ENCODE measurements at places on chromosomes 3 and 15.

DNA sequence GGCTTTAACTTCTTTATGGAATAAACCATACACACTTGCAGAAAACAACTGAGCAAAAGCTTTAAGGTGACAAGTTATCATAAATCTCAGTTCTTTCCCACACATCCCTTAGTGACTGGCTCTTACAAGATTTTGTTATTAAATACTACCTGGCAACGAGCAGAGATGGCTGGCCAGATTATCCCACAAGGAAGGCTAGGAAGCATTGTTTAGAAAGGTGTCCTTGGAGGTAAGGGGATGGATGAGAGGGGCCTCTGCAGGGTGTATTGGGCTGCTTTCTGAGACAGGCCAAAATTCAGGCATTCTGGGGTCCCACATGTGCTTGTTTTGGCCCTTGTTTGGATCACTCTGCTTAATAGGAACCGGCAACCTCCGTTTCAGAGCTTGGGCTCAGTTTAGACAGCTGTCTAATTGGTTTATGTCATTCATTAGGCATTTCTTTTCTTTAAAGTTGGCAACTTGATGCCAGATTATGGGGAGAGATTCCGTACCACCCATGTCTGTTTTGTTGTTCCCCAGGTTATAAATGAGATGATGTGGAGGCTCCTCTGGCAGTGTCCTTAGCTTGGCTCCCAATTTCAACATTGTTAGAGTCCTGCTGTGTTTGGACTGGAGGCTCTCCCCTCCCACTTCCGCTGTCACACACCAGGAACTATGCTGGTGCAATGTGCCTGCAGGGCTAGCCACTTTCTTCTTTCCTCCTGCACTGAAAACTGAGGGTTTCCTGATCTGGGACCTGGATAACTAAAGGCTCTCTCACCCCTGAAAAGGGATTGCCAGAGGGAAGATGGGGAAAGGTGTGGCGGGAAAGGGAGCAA lies 121.1 kb downstream of the TPRG1 start:
- no peak for DNase-seq

GRCh38 chr3:106299300-106300098 lies 430.7 kb upstream of the CBLB start:
- DNase-seq = peak; percentile 35

GRCh38 chr3:71010726-71011455 lies 572.6 kb downstream of the FOXP1 start:
- DNase-seq = peak; percentile 78

DNA sequence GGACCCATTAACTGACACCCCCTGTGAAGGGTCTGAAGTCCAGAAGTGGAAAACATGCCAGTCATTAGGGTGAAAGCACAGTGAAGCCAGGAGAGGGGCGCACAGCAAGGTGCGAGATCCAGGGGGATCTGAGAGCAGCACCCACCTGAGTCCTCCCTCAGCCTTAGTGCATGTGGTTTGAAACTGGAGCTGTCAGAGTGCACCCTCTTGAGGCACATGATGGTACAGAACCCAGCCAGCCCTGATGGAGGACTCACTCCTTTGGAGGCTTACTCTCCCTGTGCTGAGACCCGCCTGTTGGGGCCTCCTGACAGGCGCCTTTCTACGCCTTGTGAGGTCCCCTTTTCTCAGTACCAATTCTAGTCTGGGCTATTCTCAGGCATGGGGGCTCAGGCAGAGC lies 77.8 kb downstream of the IL20RB start:
- no peak for DNase-seq

GRCh38 chr3:33940149-33940548 lies 141.7 kb downstream of the PDCD6IP start:
- DNase-seq = no peak

GRCh38 chr15:85473455-85473854 lies 93.1 kb downstream of the AKAP13 start:
- no peak for DNase-seq

DNA sequence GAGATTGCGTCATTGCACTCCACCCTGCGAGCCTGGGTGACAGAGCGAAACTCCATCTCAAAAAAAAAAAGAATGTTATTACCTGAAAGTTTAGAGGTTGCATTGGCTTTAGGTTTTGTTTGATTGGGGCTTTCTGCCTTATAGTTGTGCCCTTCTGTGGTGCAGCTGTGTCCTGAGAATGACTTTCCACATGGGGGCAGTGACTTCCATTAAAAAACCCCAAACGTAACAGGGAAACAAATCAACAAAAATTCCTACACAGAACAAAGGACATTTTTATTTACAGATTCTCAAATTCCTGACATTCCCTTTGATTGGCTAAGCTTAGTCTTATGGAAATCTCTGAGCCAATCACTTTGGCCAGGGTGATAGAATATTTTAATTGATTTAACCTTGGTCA lies 154.1 kb upstream of the GPR149 start:
- no peak for DNase-seq

- no peak for DNase-seq
Measured at GRCh38 chr3:13570391-13571194, 21.7 kb downstream of the FBLN2 start.

GRCh38 chr15:31336593-31337295 lies 10.1 kb downstream of the KLF13 start:
- DNase-seq = no peak

DNA sequence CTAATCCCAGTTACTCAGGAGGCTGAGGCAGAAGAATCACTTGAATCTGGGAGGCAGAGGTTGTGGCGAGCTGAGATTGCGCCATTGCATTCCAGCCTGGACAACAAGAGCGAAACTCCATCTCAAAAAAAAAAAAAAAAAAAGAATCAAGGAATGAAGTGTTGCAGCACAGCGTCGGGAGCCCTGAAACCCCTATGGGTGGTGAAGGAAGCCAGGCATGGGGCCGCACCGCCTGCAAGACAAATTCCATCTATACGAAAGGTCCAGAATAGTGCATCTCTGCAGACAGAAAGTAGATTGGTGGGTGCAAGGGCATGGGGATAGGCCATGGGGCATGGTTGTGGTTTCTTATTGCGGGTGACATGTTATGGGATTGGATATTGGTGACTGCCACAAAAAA lies 98.6 kb upstream of the PRR20G start:
- DNase-seq = no peak

GRCh38 chr15:51051776-51052175 lies 42.9 kb downstream of the TNFAIP8L3 start:
- no peak for DNase-seq

DNA sequence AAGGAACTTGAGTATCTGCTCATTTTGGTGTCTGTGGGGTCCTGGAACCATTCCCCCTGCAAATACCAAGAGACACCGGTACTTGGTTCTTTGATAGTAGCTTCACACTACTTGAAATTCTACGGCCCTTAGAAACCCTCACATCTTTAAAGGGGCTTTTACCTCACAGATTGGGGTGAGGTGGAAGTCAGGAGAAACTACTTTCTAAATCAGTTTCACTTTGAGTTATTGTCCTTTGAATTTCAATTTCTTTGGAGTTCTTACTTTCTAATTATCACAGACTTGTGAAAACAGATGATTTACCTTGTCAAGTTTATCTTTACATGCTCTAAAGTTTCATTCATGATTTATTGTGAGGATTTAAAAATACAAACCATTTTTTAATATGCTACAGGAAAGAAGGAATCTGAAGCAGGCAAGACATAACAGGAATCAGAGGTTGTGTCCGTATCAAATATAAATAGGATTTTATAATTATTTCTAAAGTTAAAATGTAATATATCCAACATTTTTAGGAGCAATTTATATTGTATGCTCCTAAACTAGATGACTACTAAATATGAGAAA lies 98.9 kb downstream of the NEDD4 start:
- no peak for DNase-seq

- DNase-seq = peak; percentile 24
Measured at GRCh38 chr15:67148196-67148701, 82.8 kb downstream of the SMAD3 start.

DNA sequence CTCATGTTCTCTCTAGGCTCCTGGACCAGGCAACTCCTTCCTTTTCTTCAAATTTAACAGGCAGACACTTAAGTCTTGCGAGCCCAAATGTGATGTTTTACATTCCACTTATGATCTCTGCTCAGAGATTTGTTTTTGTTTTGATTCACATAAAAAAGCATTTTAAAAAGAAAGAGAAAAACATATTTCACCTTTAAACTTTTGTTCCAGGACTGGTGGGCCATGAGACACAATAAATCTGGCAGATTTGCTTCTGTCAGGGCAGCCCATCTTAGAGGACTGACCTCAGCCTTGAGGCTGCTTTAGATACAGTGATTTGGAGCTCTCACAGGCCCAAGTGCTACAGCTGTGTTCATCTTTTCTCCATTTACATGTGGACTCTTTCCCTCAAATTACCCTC lies 52.0 kb downstream of the CMSS1 start:
- DNase-seq = no peak

DNA sequence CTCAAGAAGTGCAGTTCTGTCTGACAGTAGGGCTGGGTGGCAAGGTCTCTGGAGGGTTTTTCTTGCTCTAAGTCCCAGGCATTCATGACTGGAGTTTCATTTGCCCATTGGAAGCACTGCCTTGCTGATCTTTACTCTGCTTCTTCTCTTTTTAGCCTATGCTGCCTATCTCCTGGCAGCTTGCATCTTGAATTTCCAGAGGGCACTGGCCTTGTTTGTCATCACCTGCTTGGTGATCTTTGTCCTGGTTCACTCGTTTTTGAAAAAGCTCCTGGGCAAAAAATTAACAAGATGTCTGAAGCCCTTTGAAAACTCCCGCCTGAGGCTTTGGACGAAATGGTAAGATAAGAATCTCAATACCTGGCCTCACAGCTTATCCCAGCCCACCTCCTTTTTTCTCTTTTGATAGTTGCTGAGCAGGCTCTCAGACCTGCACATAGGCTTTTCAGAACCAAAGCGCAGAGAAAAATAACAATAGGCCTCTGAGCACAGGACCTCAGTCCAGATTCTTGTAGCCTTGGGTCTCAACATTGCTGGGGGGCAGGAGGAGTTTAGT lies 10.9 kb downstream of the SLC28A2 start:
- DNase-seq = no peak

DNA sequence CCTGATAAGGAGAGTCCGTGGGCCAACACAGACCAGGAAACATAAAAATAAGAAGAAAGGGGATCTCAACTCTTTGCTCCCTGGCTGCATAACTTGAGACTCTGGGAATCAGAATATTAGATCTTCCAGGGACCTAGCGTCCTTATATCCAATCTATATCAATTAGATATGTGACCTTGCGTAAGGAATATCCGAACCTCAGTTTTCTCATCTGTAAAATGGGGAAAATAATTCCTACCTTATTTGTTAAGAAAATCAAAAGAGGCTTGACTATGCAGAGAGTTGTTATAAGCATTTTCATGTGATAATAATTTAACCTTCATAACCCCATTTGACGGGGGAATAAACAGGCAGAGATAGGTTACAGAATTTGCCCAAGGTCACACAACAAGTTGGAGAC lies 7.1 kb upstream of the LIPC start:
- DNase-seq = no peak

DNA sequence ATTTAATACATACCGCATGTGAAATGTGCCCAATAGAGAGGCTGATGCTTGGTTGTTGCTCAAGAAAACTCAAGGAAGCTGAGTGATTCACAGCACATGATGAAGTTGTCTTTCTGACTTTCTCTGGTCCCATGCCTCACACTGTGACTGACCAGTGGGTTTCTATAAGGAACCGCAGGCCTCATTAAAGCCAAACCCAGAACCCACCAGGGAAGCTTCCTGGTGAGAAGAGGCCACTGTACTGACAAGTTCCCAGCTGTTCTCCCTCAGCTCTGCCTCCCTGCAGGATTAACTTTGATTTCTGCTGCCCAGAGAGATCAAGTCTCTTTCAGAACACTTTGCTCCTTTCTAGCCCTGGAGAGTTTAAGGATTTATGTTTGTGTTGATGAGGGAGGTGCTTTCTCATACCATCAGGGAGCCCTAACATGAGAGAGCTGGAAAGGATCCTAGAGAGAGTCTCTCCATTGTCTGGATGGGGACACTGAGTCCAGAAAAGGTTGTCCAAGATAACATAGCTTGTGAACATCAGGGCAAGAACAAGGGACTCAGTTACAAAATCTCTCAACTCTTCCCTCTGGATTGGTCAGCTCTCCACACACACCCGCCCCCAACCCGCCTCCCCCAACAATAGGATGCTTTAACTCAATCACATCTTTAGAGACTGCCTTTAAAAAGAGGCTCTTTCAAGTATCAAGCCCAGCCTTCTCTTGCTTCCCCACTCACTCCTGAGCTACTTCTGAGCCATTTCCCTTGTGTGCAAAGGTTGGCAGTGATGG lies 303.2 kb upstream of the TLE3 start:
- no peak for DNase-seq

- DNase-seq = no peak
Measured at GRCh38 chr15:68382286-68383007, 49.5 kb downstream of the ITGA11 start.
